ENCODE measurements at places on chromosomes 5 and 9.

GRCh38 chr5:119402081-119402480 lies 46.3 kb downstream of the TNFAIP8 start:
- DNase-seq = no peak

- DNase-seq = no peak
Measured at GRCh38 chr9:2802494-2802921, 41.4 kb downstream of the PUM3 start.

GRCh38 chr5:126449751-126450271 lies 26.6 kb downstream of the GRAMD2B start:
- DNase-seq = no peak

GRCh38 chr5:56230576-56230975 lies 2.6 kb downstream of the ANKRD55 start:
- DNase-seq = no peak

GRCh38 chr5:59624898-59625297 lies 268.6 kb downstream of the PDE4D start:
- DNase-seq = no peak

GRCh38 chr5:172887692-172888091 lies 53.6 kb downstream of the ERGIC1 start:
- no peak for DNase-seq

Measured in NCI-H82 (cell line).